ENCODE measurements at places on chromosomes 5 and 9.

GRCh38 chr9:107976767-107977166 is 487.2 kb upstream of the KLF4 start:
- peak; percentile 10 for DNase-seq

DNA sequence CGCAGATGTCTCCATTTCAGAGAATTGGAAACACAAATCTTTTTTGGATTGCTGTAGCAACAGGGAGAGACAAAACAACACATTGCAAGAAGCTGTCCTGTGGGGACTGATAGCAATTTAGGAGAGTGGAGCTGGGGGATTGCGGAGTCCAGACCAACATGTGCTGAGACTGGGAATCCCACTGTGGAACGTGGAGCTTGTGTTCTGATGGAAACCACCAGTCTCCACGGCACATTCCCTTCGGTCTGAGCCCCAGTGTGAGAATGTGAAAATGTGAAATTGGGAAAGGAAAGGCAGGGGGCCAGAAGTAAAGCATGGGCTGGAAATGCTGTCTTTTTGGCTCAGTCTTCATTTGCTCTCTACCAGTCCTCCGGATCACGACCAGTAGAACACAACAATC is 348.8 kb upstream of the TNC start:
- no peak for DNase-seq

GRCh38 chr5:148887123-148887881 is 60.9 kb downstream of the ADRB2 start:
- no peak for DNase-seq

DNA sequence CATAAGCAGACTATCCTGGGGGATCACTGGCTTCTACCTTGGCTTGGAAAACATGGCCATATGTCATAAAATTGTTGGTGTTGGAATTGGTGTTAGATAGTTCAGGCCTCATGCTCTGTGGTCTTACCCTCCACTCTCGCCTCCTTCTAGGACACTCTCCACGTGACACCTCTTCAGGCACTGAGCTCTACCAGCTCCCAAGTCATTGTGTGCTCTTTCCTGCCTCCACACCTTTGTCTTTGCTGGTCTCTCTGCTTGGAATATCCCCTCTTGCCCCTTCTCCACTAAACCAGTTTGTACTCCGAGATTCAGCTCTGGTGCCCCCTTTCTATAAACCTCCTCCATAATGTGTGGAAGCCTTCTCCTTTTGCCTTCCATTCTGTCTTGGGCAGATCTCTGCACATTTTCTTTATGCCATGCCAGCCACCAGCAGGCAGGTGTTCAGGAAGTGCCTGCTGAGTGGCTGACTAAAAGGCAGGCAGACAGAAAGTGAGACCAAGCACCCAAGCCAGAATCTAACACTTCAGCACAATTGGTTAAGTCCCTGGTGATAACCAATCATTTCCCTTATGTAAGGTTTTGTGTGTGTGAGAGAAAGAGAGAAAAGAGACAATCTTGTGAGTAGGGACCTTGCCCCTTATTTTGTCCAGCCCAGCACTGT is 37.7 kb downstream of the SAR1B start:
- no peak for DNase-seq
